ENCODE measurements at places on chromosomes 11 and 22.

GRCh38 chr11:63019506-63019905, 3.9 kb upstream of the SLC22A8 start:
- no peaks in the 10 kb centered on the region for H3K36me3 ChIP-seq
- no peak for DNase-seq
- H3K4me1 ChIP-seq, result no peaks in the 10 kb centered on the region
- no peaks in the 10 kb centered on the region for H3K27me3 ChIP-seq

- peaks cover 6% of the 10 kb centered on the region for H3K36me3 ChIP-seq
- H3K27ac ChIP-seq, result no peak overlapping the region
- H3K4me1 ChIP-seq, result no peaks in the 10 kb centered on the region
- DNase-seq, result no peak
Measured at GRCh38 chr11:123116486-123116885, 54.5 kb upstream of the HSPA8 start.

DNA sequence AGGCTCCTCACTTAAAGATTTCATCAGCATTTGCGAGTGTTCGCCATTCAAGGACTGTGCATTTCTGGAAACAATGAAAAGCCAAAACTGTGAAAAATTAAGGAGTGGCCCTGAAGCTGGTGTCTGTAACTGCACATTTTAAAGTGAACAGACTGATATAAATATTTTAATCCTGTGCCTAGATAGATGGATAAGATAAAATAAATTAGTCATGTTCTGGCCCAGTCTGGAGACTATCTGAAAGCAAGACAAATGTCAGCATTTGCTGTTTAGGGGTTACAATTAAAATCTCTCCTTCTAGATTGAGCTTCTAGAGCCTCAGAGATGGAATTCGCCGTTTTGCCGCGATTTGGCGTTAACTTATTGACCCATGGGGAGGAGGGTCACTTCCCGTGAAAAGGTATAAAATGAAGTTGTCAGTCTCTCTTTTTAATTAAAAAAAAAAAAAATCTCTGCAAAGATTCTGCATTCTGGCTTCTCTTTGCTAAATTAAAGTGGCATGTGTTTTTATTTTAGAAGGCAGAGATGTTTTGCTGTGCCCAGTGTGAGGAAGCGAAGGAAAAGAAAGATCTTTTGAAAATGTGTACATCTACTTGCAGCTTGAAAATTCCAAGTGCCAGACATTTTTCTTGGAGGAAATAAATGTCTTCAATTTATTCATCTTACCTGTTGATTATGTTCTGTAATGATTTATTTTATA, 79.7 kb upstream of the WNT7B start:
- no peak overlapping the region for H3K27ac ChIP-seq
- H3K4me3 ChIP-seq, result no peak overlapping the region
- H3K4me1 ChIP-seq, result no peaks in the 10 kb centered on the region

GRCh38 chr22:50550395-50550794, 4.7 kb downstream of the KLHDC7B start:
- H3K36me3 ChIP-seq, result no peaks in the 10 kb centered on the region
- no peak overlapping the region for H3K4me3 ChIP-seq
- no peak for DNase-seq
- no peaks in the 10 kb centered on the region for H3K27me3 ChIP-seq
- H3K27ac ChIP-seq, result no peak overlapping the region

DNA sequence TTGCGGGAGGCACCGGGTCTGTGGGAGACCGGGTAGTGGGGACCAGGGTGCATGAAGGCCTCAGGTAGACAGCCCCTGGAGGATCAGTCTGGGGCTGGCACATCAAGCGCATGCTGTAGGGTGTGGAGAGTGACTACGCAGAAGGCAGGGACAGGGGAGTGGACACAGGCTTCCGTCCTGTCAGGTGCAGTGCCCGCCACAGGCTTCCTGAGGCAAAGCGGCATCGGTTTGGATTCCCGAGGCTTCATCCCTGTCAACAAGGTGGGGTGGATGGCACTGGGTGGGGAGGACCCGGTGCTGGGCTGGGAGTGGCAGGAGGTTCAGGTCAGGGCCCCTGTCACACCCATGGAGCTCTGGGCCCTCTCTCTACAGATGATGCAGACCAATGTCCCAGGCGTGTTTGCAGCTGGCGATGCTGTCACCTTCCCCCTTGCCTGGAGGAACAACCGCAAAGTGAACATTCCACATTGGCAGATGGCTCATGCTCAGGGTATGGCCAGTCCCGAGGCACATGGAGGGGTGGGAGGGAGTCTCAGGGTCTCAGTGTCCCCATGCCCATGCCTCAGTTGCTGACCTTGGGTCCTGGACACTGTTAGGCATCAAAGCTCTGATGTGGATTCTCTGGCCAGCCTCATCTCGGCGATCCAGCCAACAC, 4.5 kb upstream of the LZTR1 start:
- H3K27me3 ChIP-seq, result no peaks in the 10 kb centered on the region
- no peaks in the 10 kb centered on the region for H3K36me3 ChIP-seq
- no peak overlapping the region for H3K4me3 ChIP-seq
- no peaks in the 10 kb centered on the region for H3K4me1 ChIP-seq
- no peak for DNase-seq

DNA sequence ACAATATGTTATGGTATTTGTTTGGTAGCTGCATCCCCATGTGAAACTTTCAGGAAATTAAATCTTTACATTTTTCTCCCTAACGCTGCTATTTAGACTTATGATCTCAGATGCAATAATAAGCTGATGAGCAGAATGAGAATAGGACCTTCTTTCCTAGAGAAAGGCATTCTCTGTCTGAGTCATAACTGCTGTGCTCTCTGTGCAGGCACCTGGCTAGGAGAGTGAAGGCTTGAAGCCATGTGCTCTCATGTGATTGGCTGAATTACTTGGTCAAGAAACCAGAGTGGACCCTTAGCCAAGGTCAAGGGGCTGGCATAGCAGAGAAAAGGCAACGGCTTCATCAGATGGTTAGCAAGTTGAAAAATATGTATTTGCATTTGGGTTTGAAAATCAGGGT, 185.0 kb downstream of the ADAMTS15 start:
- no peaks in the 10 kb centered on the region for H3K36me3 ChIP-seq
- H3K4me1 ChIP-seq, result no peaks in the 10 kb centered on the region
- no peak overlapping the region for H3K4me3 ChIP-seq
- H3K27ac ChIP-seq, result no peak overlapping the region

DNA sequence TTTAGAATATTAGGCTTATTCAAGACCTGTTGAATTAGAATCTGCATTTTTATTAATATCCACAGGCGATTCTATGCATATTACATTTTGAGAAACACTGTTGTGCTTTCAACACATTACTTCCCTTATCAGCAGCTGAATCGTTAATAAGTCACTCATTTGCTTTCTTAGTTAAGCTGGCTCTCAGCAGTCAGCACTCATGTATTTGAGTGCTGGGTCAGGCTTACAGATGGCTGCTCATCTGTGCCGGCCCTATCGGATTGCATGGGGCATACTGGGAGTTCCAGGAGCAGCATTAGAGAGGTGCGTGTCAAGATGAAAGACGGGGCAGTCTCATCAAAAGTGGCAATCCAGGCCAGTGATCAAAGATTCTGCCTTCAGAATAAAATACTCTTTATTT, 10.8 kb upstream of the OR51L1 start:
- no peaks in the 10 kb centered on the region for H3K27me3 ChIP-seq
- H3K4me3 ChIP-seq, result no peak overlapping the region
- H3K27ac ChIP-seq, result no peak overlapping the region
- no peak for DNase-seq
- H3K36me3 ChIP-seq, result no peaks in the 10 kb centered on the region
- H3K4me1 ChIP-seq, result no peaks in the 10 kb centered on the region
